Smooth muscle cell of the brain vasculature (primary cell): ENCODE measurements at places on chromosomes 12 and 14.
A peak's percentile ranks its signal among the peaks of the same experiment; 100 is the strongest.

DNA sequence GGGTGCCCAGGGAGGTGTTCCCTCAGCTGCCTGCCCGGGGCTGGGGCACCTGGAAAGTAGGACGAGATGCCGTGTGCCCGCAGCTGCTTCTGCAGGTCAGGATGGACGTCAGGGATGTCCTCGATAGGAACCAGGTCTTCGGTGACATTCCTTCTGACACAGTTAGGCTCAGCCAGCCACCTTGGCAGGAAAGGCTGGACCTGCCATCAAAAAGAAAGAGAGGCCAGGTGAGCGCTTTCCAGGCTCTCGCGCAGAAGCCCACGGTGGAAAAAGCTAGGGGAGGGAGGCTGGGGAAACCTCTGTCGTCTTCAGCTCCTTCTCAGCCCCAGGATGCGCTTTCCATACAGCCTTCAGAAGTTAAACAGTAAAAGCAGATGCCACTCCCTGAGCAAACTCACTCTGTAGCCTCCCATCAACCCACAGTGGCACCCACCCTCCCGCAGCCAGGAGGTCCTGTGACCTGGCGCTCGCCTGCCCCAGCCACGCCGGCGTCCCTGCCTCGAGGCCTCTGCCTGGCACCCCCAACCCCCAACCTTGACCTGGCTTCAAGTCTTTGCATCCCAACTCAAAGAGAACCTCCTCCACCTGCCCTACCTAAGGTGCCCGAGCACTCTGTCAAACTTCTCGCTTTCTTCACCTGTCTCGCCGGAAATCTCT, 1.3 kb downstream of the DDX51 start:
- DNase-seq = no peak

DNA sequence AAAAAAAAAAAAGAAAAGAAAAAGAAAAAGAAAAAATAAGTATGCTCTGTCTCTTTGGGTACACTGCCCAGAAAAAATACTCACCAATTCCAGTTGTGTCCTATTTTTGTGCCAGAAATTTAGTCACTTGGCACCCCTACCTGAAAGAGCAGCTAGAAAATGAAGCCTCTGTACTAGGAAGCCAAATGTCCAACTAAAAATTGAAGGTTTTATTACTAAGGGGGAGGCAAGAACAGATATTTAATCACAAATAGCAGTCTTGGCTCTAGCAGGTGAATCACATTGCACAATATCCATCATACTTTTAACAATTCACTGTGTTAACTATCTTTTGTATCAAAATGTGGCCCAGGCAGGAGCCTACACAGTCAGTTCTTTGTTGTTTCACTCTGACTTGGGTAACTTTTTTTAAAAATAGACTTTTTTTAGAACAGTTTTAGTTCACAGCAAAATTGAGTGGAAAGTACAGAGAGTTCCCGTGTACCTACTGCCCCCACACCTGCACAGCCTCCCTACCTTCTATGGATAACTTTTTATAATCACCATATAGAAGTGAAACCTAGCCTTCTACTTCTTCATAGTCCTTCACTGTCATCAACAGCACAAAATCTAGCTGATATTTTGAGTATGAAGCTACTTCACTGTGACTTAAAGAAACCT, 87.1 kb upstream of the ATF7IP start:
- no peak for DNase-seq

DNA sequence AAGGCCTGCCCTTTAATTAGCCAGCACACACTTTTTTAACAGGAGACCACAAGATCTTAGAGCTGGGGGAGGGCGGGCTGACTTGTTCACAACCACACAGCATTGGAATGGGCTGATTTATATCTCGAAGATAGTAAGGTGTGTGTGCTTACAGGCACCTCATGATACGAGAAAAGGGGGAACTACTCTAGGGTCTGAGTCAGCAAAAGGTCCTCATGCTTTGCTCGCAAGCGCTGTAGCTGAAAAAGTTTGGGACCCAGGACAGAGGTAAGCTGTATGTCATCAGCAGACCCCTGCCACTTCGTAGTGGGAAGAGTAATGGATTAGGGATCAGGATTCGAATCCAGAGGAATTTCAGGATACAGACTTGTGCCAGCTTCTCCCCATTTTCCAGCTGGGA, 88.9 kb upstream of the RBM19 start:
- no peak for DNase-seq

- no peak for DNase-seq
Observed at GRCh38 chr14:100900837-100901390, 2.6 kb downstream of the RTL1 start.

GRCh38 chr14:72332871-72333270, 400.6 kb downstream of the RGS6 start:
- DNase-seq = no peak

- DNase-seq = no peak
Observed at GRCh38 chr14:24399999-24400718, 1.4 kb downstream of the NYNRIN start.

GRCh38 chr12:100185361-100185894, 15.2 kb upstream of the ACTR6 start:
- no peak for DNase-seq

GRCh38 chr14:45298423-45299117, 45.6 kb upstream of the MIS18BP1 start:
- no peak for DNase-seq

DNA sequence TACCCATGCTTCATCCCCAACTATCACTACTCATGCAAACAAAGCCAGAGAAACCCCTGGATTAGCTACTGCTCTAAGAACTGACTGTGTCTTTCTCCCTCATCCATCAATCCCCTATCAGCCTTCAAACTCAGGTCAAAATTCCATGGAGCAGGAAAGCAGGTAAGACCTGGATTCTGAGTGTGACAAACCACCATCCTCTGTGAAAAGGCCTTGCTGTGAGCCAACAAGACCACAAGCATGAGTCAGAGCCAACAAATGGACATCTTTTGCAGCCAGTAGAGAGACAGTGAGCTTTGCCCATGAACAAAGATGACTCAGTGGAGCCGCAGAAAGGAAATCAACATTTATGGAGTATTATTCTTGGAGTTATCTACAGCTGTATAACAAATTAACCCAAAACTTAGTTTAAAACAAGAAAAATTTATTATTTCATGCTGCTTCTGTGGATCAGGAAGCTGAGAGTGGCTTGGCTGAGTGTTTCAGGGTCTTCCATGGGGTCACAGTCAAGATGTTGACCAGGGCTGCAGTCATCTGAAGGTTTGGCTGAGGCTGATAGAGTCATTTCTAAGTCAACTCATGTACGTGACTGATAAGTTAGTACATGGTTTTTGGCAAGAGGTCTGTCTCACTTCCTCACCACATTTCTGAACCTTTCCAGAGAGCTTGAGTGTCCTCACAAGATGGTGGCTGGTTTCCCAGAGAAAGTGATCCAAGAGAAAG, 61.1 kb downstream of the PITPNM2 start:
- DNase-seq = peak; percentile 67

DNA sequence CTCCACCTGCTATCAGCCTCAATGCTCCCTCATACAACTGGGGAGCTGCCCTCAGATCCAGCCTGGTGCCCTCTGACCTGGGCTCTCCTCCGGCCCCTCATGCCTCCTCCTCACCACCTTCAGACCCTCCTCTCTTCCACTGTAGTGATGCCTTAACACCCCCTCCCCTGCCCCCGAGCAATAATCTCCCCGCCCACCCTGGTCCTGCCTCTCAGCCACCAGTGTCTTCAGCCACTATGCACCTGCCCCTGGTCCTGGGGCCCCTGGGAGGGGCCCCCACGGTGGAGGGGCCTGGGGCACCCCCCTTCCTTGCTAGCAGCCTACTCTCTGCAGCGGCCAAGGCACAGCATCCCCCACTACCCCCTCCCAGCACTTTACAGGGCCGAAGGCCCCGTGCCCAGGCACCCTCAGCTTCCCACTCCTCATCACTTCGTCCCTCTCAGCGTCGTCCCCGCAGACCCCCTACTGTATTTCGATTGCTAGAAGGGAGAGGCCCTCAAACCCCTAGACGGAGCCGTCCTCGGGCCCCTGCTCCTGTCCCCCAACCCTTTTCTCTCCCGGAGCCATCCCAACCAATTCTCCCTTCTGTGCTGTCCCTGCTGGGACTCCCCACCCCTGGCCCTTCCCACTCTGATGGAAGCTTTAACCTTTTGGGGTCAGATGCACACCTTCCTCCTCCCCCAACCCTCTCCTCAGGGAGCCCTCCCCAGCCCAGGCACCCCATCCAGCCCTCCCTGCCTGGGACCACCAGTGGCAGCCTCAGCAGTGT, 3.2 kb downstream of the MBD6 start:
- no peak for DNase-seq

DNA sequence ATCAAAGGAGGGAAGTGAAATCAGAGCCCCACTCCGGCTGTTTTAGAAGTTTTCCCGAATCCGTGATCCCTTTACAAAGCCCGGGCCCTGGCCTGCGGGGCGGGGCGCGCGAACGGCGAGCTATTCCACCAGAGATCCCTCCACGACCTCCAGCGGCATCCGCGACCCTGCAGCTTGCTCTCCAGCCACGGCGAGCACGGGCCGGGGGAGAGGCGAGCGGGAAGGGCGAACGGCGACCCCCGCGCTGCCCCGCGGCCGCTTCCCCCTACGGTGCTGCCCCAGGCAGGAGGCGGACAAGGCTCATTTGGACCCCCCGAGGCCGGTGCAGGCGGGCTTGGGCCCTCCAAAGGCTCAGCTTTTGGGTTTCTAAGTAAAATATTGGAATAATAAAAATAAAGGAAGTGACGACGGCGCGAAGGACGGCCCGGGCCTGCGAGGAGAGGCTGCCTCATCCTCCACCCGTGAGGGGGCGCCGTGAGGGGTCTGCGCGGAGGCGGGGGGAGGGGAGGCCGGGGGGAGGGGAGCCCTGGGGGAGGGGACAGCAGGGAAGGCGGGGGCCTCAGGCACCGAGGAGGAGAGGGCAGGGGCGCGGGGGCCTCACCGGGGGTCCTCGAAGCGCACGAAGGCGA, 613 bp downstream of the SRSF9 start:
- no peak for DNase-seq

DNA sequence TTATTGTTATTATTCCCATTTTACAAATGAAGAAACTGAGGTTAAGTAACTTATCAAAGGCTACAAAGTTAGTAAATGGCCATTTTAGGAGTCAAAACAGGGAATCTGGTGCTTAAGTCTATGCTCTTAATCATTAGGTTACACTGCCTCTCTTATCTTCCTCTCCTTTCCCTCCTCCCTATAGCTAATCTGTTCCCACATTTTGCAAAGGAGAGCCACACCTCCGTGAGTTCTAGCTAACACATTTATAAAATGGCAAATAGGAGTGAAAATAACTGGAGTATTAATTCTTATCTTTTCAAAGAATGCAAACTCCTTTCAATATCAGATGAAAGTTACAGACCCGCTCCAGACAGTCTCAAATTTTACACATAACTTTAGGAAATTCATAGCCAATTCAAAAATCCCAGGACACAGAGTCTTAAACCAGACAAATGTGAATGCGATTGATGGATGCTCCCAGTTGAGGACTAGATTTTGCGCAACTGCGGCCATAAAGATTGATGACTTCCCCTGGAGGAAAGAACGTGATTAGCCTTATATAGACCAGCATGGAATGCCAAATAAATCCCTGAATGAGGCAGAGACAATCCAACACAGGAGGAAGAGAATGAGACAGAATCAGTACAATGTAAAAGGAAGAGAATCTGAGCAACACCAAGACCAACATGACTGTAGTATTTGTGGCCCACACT, 225.0 kb upstream of the ARID2 start:
- no peak for DNase-seq

- no peak for DNase-seq
Observed at GRCh38 chr12:122729583-122730214, 945 bp downstream of the HCAR1 start.

DNA sequence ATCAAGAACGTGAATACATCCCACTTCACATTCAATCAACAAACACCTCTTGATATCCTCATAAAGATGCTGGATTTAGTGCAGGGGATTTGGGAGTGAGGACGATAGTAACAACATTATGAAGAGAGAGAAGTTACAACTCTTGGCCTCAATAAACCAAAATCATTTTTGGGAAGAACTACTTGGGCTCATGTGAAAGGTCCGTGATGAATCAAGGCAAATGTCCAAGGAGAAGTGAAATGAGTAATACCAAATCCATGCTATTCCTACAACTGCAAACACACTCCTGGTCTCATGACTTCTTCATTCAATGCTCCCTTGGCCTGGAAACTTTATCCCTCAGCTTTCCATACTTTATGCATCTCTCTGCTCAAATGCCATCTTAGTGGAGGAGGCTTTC, 162.0 kb upstream of the LMNTD1 start:
- DNase-seq = no peak

DNA sequence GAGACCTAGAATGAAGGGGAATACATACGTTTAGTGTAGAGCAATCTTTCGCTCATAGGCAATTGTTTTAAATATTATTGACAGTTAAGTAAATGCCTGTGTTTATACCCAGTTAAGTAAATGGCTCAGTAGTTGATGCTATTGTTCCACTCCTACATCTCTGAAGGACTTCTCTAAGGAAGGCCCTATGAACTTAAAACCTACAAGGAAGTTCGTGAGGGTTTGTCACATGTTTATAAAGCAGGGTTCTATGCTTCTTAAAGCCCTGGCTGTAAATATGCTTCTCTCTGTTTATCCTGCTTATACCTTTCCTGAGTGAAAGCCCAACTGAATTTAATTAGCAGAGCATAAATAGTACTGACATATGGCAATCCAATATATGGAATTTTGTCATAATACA, 282.1 kb upstream of the NPAS3 start:
- DNase-seq = no peak

GRCh38 chr12:91287753-91288152, 105.1 kb upstream of the DCN start:
- no peak for DNase-seq

DNA sequence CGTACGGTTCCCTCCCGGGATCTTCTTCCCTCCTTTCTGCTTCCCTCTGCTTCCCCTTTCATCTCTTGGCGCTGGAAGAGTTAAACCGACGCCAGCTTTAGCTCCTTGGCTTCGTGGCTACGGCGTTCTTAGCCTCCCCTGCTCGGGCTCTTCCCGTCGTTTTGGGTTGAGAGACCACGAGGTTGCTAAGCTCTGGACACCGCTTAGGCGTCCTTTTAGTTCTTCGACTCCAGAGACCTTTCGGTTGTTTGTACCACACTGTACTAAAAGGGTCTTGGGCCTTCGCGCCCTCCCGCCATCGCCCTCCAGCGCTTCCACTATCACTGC, 545 bp downstream of the CPSF2 start:
- no peak for DNase-seq

DNA sequence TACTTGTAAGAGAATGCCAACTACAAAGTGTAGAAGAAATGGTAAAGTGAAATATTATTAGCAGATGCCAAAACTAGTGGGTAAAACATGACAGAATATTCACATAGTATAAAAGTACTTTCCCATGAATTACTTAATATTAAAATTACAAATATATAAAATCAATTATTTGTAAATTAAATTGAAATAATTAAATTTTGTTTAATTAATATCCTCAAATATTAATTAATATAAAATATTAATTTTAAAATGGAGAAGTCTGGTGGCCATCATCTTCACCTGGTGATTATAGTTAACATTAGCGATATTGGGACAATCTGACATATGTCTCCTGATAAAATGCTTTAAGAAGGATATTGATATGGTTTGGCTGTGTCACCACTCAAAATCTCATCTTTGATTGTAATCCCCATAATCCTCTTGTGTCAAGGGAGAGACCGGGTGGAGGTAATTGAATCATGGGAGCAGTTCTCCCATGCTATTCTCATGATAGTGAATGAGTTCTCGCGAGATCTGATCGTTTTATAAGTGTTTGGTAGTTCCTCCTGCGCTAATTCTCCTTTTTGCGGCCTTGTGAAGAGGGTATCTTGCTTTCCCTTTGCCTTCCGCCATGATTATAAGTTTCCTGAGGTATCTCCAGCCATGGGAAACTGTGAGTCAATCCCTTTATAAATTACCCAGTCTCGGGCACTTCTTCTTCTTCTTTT, 55.0 kb upstream of the SGPP1 start:
- no peak for DNase-seq

GRCh38 chr14:52227619-52228222, 39.8 kb upstream of the PTGDR start:
- no peak for DNase-seq

GRCh38 chr12:23949348-23950209, at the start of gene SOX5:
Gene SOX5 (minus strand): TSS chr12:23949670. CDS start chr12:23949601, 69 bp downstream.
- no peak for DNase-seq
